8988T (cell line): ENCODE measurements at places on chromosomes 1 and 21.

DNA sequence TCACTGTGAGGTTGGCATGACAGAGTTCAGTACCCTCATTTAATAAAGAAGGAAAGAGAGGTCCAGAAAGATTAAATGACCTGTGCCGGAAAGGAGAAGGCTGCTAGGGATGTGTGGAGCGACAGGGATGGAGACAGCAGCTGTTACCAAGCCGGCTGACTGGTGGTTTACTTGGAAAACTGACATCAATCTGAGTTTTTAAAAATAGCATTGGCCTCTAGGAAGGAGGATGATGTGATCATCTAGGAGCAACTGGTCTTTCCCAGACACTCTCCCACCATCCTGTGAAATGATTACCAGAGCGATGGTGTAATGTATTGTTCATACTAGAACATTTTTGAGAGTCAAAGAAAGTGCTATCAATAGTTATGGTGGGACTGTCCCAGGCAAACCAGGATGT lies 154.4 kb downstream of the ZSCAN20 start:
- DNase-seq: no peak

DNA sequence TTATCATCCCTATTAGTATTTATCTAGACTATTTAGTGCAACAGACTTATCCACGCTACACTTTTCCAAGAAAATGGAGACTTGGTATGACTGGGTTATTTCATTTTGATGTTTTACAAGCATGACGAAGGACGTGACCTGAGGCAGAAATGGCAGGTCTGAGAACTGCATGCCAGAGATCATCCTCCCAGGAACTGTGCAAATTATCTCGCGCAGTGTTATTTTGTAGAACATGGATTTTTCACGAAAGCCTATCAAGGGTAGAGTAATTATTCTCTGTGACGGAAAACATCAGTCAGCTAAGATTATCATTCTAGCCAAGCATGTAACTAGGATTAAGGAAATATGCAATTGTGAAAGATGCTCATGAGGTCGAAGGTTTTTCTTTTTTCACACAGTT lies 361.5 kb upstream of the AJAP1 start:
- no peak for DNase-seq

DNA sequence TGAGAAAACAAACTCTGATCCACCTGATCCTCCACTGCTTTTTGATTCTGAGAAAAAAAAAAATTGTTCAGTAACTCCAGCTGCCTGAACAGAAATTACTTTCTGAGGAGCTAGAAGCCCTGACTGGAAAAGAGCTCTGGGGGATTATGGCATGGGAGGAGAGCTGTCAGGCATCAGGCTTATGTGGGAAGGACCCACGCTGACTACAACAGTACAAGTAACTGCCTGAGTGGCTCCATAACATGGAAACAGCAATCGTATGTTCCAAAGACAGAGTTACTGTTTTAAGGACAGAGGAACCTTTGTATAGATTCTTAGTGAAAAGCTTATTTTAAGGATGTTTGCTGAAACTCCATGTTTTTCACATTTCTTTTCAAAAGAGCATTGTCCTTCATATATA lies 1.2 kb upstream of the ANGPTL7 start:
- DNase-seq: no peak

- no peak for DNase-seq
Measured at GRCh38 chr1:53543778-53544695, 84.8 kb downstream of the DMRTB1 start.

GRCh38 chr21:14547834-14548513 lies 1.9 kb upstream of the SAMSN1 start:
- DNase-seq: no peak

- DNase-seq: no peak
Measured at GRCh38 chr1:247854899-247855545, 2.0 kb upstream of the TRIM58 start.
